ENCODE measurements at places on chromosomes 16 and 17.

DNA sequence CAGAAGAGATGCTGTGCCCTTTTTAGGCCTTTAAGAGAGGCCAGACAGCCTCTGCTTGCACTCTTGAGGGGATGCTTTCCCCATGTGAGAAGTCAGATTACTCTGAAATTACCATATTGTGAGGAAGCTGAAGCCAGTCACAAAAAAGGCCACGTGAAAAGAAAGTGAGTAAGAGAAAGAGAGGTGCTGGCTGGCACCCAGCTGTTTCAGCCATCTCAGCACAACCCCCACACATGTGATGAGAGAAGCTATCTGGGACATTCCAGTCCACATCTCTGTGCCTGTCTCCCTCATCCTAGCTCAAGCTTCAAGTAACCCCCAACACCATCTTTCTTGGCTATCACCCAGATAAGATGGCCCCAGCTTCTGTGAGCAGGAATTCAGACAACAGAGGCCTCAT, 131.4 kb downstream of the HS3ST2 start:
- DNase-seq: peak; percentile 41

- DNase-seq: no peak
Observed at GRCh38 chr17:15261802-15262290, 3.3 kb downstream of the PMP22 start.

- DNase-seq: no peak
Observed at GRCh38 chr17:29090750-29091605, 48.0 kb downstream of the PIPOX start.

GRCh38 chr16:70432723-70433457, 6.0 kb downstream of the ST3GAL2 start:
- DNase-seq: no peak

DNA sequence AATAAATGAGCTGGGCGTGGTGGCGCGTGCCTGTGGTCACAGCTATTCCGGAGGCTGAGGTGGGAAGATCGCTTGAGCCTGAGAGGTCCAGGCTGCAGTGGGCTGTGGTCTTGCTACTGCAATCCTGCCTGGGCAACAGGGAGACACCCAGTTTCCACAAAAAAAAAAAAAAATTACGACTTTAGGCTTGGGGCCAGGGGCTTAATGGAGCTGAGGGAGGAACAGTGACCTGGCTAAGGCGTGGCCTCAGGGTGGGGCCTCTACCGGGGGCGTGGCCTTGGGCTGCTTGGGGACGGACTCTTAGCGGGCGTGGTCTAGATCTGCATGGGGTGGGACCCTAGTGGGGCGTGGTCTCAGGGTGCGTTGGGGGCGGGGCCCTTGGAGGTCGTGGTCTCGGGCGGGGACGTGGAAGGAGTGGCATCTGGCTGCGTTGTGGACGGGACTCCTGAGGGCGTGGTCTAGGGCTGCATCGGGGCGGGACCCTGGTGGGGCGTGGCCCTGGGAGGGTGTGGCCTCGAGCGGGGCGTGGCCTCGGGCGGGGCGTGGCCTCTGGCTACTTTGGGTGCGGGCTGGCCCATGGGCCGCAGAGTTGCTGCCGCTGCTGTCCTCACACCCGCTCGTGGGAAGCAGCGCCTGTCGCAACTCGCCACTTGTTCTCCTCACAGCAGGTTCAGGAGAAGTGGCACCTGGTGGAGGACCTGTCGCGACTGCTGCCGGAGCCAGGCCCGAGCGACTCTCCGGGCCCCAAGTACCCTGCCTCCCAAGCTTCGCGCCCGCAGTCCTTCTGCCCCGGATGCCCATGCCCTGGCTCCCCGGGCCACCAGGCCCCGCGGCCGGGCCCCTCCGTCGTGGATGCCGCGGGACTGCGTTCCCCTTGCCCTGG, 5.8 kb upstream of the C17orf99 start:
- DNase-seq: peak; percentile 41

GRCh38 chr16:82082543-82083244, 47.6 kb downstream of the HSD17B2 start:
- DNase-seq: no peak

DNA sequence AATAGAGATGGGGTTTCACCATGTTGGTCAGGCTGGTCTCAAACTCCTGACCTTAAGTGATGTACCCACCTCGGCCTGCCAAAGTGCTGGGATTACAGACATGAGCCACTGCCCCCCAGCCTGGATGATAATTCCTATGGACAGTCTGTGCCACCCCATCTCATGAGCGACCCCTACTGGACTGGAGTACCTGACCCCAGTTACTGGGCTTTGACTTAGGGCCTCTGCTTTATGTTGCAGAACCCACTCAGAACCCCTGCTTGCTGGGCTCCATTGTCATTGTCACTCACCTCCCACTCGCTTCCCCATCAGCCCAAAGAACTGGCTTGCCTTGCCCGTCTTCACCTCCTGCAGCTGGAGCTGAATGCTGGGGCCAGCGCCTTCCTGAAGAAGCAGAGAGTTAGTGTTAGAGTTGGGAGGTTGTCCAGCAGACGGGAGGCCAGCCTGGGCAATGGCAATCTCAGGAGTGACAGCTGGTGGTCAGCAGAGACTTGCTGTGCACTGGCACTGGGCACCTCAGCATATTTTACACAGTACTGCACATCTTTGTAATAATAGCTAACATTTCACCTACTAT, 4.0 kb downstream of the TAC4 start:
- DNase-seq: no peak

- no peak for DNase-seq
Observed at GRCh38 chr16:50124769-50125168, 28.3 kb upstream of the TENT4B start.

- DNase-seq: peak; percentile 76
Observed at GRCh38 chr17:51371732-51372151, 111.4 kb downstream of the UTP18 start.

DNA sequence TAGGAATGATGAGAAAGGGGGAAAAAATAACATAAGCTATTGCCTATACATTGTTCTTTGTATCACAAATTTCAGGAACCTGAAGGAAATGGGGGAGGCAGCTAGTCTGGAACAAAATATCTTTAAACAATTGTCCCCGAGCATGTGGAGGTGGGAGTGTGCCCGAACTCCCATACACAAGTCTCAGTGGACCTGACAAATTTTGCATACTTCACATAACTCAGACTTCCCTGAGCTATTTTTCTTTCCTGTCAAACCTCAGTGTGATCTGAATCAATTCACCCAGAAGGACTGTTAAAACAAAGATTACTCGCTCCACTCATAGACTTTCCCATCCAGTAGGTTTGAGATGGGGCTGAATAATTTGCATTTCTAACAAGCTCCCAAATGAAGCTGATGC, 1.6 kb upstream of the XPO6 start:
- no peak for DNase-seq

- no peak for DNase-seq
Observed at GRCh38 chr16:67034487-67034886, 5.5 kb downstream of the CBFB start.

DNA sequence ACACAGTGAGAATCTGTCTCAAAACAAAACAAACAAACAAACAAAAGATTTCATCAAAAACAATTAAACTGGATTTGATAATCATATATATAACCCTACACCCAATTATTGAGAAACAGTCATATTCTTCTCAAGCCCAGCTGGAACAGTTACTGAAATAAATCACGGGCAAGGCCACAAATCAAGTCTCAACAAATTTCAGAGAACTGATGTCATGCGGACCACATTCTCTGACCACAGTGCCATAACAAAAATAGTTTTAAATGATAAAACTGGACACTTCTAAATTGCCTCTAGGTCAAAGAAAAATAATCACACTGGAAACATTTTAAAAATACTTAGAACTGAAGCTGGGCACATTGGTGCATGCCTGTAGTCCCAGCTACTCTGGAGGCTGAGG, 15.9 kb upstream of the PIK3R5 start:
- DNase-seq: no peak

DNA sequence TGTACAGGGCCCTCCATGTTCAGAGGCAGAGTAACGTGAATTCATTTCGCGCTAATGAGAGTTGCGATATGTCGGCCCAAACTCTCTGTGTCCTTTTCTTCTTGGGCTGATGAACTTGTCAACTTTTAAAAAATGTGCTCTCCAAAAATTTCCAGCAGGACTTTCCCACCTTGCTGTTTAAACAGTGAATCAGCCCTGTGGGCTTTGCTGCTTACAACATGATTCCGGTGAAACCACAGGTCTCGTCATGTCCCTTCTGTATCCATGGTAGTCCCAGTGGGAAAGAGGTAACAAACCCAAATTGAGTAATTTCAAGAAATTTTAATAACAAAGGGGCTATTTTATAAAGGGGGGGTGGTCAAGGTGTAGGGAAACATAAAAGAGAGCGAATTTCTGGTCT, 612.9 kb downstream of the MAF start:
- no peak for DNase-seq

DNA sequence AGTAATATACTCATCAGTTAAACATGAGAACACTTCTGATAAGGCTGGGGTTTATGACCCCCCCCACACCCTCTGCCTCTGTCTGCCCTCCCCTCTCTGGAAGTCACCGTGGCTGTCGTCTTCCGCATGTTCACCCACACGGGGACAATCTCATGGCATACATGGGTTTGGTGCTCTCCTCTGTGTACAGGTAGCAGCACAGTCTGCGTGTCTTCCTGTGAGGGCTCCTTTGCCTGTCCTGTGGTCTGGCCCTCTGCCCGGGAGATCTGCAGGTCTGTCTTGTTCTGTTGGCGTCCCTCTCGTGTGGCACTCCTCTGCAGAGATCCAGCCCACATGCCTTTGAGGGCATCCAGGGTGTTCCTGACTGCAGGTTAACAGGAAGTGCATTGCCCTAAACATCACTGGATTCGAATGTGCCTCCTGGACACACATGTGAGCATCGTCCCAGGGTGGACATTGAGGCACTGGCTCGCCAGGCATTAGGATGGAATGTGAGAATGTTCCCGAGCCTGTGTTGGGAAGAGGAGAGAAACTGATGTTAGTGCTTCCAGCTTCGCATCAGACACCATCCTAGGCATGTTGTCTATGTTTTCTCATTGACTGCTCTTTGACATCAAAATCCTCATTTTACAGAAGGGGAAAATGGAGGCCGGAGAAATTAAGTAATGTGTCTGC, 54.5 kb downstream of the NKD1 start:
- DNase-seq: no peak

DNA sequence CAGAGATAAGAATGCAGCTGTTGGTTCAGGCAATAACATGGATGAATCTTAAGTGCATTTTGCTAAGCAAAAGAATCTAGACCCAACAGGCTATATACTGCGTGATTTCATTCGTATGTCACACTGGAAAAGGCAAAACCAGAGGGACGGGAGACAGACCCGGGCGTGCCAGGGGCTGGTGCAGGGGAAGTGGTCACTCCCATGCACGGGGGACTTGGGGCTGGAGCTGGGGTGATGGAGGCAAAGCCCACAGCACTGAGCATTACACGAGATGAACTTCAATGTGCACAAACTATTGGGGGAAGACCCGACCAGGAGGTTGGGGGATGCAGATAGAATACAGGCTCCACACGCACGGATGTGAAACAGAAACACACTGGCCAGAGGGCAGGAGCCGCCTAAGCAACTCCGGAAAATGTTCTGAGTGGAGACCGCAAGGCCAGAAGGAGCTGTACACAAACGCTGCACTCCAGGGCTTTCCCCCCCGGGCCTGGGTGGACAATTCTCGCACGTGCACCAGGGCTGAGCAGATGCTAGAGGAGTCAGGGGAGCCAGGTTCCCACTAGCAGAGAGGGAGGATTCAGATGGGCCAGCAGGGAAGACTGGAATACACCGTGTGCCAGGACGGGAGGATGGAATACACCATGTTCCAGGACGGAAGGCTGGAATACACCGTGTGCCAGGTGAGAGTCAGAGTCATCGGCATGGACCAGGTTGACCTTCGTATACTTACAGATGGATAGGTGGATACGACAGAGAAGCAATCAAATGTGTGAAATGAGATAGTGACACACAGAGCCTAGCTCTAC, 11.3 kb downstream of the LMF1 start:
- DNase-seq: no peak

GRCh38 chr16:89710709-89711564, 9.4 kb upstream of the SPATA2L start:
- no peak for DNase-seq

- no peak for DNase-seq
Observed at GRCh38 chr17:2233441-2233947, 70.1 kb downstream of the SMG6 start.

DNA sequence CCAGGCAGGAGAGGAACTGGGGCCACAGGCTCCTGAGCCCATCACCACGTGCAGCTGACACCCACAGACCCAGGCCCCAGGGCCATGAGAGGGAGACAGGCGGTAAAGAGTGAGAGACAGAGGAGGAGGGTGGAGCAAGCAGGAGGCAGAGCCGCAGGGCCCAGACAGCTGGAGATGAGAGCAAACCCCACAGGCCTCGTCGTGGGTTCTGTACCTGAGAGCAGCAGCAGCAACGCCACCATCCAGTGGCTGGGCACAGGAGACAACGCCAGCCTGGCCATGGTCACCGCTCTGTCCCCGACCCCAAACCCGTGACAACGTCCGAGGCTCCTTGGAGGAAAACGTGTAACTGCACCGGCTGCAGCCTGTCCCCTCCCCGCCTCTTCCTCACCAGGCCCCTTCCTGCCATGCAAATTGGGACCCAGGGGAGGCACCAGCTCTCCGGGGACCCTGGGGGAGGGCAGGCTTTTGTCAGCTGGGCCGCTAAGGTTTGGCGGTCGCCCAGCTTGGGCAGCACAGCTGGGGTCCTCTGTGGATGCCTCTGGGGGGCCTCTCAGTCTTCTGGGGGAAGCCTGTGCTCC, at the start of gene CD79B:
Gene CD79B, minus strand, starts transcription at position 351 of the 581 bp plus-strand sequence. Its CDS starts 70 bp downstream, at position 281.
- DNase-seq: no peak

DNA sequence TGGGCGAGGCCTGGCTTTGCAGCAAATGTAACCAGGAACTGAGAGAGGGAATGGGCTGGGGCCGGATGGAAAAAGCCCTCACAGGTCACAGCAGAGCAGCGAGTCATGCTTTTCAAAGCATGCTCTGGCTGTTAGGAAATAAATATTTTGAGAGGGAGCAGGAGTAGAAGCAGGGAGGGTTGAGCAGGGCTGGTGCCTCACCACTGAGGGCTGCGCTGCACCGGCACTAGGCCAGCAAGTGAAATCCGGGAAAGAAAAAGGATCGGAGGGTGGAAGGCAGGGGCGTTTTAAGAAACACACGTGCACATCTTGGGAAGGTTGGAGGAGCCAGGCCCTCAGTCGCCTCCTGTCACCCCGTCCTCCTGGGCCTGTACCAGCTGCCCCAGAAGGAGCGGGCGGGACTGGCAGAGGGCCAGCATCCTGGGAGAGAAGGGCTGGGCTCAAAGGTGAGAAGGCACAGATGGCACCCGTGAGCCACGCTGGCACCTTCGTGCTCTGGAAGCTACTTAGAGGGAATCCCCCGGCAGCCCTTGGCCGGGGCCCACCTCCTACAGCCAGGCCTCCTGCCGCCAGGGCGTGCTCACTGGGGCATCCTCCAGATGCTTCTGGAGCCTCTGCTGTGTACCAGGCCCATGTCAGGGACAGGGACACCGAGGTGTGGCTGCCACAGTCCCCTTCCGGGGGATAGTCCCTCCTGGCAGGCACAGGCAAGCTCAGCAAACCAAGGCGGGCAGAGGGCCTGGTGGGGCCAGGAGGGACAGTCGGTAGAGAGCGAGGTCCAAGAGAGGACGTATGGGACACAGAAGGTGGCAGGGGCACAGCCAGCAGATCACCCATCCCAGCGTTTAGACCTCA, 71.5 kb upstream of the PLCG2 start:
- DNase-seq: no peak

DNA sequence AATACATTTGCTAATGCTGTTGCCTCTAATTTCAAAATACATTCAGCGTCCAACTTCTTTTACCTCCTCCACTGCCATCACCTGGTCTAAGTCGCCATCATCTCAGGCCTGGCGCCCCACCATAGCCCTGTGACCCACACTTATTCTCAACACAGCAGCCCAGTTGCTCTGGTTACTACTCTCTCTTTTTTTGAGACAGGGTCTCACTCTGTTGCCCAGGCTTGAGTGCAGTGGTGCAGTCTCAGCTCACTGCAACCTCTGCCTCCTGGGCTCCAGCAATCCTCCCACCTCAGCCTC, 7.5 kb upstream of the NKD1 start:
- no peak for DNase-seq

All from occipital lobe (tissue), 3 donors.